ENCODE measurements at places on chromosomes 4 and X.
A peak's percentile ranks its signal among the peaks of the same experiment; 100 is the strongest.

- no peak for DNase-seq
Measured at GRCh38 chrX:40531056-40531826, 49.5 kb upstream of the ATP6AP2 start.

- DNase-seq: no peak
Measured at GRCh38 chr4:159944477-159944876, 841.6 kb downstream of the RAPGEF2 start.

- peak; percentile 45 for DNase-seq
Measured at GRCh38 chr4:139656614-139657486, 8.8 kb upstream of the MGST2 start.

DNA sequence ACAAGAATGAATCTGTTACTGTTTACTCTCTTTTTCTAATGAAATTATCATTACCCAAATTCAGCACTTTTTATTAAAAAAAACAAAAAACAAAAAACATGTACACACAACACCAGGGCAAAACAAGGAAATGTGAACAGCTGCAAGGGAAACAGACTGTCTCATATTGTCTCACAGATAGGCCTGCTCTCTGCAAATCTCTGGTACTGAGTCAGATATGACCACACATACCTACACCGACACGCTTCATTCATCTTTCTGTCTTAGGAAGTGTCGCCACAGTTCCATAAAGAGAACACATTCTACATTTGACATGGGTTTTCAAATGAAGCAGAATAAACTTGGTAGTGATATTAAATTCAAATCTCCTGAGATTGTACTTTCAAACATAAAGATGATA, 92.2 kb upstream of the GPR34 start:
- no peak for DNase-seq

DNA sequence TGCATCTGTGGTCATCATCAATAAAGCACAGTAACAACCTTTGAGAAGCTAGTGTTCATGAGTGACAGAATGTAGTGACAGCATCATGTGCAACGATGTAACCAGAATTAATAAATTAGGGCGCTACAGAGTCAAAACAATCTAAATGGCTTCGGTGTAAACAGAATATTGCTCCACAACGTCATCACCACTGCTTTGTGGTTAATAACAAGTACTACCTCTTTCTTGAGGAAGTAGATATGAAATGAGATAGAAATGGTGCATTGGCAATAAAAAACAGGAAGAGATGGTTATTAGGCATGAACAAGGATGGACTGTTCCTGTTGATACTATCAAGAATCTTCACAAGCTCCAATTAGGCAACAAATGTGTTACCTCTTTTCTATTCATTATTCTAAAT, 8.7 kb upstream of the PDHA2 start:
- no peak for DNase-seq

Measured in GM04504 (cell line).